ENCODE measurements at places on chromosomes 16 and 17.

DNA sequence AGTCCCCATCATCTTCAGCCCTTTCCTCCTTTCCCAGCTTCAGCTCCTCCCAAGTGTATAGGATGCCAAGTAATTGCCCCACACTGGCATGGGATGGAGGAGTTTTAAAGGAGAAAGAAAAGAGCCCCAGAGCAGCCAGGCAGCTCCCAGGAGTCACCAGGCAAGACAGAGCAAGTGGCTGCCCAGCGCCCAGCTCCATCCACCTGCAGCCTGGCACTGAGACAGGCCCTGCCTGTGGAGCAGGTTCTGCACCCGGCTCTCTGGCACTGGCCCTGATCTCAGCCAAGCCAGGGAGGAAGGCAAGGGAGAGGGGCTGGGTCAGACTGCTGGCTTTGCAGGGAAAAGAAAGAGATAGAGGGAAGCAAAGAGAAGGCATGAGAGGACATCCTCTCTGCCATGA is 21.7 kb downstream of the FOXN1 start:
- no peak for DNase-seq

DNA sequence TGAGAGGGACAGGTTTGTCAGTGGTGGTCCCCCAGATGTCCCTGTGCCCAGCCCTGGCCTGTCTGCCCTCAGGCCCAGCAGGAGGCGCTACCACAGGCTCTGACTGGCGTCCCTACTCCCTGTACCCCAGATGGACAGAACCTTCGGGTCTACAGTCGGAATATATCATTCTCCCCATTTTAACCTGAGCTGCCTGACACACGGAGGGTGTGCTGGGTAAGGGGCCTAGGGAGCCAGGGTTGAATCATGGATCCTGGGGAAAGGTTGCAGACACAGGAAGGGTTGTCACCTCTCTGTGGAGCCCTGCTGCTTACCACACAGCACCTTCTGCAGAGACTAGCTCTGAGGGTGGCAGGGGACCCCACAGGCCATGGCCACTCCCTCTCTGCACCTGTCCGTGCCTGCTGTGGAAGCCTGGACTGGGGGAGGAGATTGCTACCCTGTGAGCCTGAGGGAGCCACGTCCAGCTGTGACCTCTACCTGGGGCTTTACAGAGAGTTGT is 162.2 kb upstream of the ZNF267 start:
- no peak for DNase-seq

DNA sequence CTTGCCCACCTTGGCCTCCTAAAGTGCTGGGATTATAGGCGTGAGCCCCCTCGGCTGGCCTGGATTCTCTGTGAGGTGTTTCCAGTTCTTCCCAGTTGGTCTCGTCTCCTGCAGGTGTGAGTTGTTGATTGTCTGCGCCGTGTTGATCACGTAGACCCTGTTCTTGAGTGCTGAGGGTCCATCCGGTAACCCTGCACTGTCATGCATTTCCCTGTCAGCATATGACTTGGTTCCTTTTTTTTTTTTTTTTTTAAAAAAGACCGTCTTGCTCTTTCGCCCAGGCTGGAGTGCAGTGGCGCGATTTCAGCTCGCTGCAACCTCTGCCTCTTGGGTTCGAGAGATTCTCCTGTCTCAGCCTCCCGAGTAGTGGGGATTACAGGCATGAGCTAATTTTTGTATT is 17.3 kb downstream of the MGRN1 start:
- no peak for DNase-seq

DNA sequence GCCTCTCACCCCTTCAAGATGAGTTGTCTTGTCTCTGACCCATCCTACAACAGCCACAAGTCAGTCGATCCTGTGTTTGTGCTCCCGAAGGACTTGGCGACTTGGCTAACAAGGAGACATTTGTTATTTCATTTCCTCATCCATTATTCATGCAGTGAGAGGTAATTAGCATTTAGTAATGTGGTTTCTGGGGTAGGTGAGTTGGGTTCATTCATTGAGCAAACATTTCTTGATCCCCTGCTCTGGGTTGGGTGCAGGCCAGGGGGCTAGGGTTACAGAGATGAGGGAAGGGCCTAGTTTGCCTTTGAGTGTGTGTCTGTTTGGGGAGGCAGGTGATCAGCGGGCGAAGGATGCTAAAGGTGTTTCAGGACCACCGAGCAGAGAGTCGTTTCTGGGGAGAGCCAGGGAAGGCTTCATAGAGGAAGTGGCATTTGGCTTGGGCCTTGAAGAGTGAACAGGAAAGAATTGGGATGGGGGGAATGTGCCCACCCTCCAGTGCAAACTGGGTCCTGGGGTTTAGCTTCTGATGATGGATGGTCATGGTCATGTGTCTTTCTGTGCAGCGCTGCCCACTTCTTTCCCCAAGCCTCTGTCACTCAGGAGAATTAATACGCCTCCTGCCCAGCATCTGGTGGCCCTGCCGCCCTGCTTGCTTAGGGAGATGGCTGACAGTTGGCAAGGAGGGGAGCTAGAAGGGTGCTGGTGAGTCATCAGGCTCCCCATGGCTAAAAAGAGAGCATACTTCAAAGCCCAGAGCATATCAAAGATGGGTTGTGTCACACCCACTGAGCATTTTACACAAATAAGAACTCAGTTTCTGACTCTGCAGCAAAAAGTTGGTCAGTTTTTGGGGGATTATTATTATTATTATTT is 38.5 kb downstream of the MSI2 start:
- no peak for DNase-seq

- no peak for DNase-seq
Measured at GRCh38 chr17:72332367-72332766, 211.5 kb downstream of the SOX9 start.

GRCh38 chr16:19874026-19874425 is 10.6 kb downstream of the GPRC5B start:
- no peak for DNase-seq

DNA sequence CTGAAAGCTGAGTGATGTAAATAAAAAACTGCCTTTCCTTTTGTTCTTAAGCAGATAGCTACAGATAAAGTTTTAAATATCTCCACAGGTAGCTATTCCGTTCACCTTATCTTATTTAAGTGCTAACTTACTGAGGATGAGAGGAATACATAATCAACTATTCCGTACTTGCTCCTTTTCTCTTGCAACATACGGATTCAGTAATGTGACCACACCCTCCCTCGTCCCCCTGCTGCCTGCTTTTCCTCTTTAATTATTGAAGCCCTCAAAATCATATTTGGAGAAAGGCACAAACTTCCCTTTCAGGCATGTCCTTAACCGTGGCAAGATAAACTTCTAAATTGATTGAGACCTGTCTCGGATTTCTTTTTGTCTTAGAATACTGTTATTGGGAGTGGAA is 101.4 kb downstream of the MAP2K4 start:
- no peak for DNase-seq

GRCh38 chr17:36592716-36593321 is 1.1 kb downstream of the DHRS11 start:
- no peak for DNase-seq

- no peak for DNase-seq
Measured at GRCh38 chr17:56678249-56679114, 85.0 kb downstream of the NOG start.

- no peak for DNase-seq
Measured at GRCh38 chr17:73293480-73293911, 18.3 kb downstream of the CDC42EP4 start.

- DNase-seq = peak; percentile 41
Measured at GRCh38 chr17:7479213-7480088, at the start of gene ZBTB4. Gene ZBTB4, minus strand, starts transcription at chr17:7479631. Its CDS starts 12,830 bp downstream, at chr17:7466801.

GRCh38 chr17:9670596-9670995 is 25.3 kb downstream of the USP43 start:
- no peak for DNase-seq

DNA sequence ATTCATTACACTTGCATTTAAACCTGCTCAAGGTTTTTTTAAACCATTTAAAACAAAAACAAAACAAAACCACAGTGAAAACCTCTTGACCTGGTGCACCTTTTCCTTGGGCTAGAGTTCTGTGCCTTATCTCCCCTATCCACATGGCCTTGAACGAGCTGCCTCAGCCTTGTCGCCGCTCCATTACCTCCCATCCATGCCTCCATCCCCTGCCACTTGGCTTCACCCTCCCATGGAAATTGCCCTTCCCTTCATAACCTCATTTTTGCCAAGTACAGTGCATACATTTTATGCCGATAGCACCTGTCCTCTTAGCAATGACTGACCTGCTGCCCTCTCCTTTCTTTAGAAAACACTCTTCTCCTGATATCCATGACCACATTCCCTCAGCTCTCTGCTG is 188.6 kb upstream of the ASIC2 start:
- DNase-seq = no peak

- DNase-seq = no peak
Measured at GRCh38 chr16:60815865-60816264, 1220.4 kb downstream of the CDH8 start.

DNA sequence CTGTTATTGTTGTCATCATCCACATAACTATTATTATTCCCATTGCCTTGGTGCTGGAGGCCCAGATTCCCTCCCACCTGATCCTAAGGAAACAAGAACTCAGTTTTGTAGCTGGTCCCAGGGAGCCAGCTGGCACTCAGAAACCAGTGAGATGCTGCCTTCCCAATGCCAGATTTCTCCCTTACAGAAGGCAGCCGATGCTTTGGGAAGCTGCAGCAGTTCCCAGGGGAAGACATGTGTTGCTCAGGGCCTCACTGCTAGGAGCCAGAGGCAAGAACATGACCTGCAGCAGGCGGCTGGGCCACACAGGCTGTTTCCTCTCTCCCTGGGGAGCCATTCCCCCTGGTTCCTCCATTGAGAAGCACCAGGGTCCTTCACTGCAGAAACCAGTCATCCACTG is 59.9 kb upstream of the GRIN2A start:
- DNase-seq = no peak

DNA sequence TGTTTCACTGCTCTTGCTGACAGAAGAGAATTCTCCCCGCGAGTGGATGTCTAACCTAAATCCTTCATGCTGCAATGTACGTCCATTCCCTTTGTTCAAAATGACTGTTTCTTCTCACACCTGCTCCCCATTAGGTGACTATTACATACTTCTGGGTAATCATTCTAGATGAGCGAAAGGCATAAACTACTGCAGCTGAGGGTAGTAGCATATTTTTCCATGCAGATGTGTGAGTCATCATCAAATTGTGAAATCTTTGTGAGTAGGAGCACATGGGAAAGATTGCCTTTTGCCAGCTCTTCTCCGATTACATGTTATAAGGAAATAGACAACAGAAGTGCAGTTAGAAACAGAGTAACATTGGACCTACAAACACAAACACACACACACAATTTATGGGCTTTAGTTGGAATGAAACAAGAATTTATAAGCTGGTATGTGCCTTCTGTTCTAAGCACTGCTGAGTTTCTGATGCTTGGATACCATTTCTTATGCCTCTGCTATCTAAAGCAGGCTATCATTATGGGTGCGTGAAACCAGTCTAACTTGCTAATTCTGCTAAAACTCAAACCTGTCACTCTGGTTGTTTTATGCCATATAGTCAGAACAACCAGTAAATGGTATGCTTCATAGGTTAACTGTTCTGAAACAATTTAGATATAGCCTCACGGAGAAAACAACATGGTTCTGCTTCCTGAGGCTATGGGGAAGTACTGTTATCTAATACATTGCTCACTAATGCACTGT is 346.9 kb upstream of the PSMD7 start:
- DNase-seq = no peak

GRCh38 chr17:3669085-3669347 is 404 bp downstream of the EMC6 start:
- DNase-seq = no peak

DNA sequence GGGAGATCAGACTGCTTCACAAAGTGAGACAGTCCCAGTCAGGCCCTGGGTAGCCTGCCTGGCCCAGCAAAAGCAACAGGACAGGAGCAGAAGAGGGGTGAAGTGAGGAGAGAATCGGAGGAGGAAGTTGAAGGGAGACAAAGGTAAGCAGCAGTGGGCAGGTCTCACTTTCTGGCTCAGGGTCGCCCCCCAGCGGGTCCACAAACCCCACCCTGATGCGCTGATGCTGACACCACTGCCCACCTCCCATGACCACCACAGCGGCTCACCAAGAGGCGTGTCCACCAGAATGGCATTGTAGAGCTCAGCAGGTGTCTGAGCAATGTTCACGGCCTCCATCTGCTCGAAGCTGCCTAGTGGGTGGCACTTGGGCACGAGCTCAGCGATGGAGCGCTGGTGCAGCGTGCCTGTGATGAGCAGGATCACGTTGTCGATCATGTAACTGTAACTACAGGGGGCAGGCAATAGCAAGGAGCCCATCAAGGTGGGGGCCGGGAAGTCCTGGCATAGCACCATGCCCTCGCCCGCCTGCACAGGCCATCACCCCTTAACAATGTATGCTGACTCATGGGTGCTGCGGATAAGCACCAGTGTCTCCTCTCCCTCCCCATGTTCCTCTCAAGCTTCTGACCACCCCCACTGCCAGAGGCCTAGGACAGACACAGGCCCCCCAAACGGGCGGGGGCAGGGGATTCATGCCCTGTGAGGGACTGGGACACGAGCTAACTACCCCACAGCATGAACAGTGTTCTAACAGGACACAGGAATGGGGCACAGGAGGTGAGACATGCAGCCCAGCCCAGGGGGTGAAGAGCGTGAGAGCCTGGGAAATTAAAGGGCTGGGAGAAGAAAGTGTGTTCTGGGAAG is 13.6 kb downstream of the HSD11B2 start:
- no peak for DNase-seq

DNA sequence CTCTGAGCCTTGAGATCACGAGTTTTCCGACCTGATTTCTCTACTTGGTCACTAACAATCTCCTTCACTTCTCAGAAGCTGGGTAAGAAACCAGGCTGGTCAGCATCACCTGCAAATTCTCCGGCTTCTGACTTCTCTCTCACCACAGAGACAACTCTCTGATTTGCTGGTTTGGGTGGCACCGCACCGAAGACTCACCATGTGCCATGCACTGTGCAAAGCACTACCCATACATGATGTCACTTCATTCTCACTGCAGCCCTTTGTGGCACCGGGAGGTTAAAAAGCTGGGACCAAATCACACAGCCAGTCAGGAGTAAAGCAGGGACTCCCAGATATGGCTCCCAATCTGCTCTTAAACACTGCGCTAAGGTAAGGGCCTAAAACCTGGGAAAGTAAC is 647 bp downstream of the VAC14 start:
- DNase-seq = no peak

DNA sequence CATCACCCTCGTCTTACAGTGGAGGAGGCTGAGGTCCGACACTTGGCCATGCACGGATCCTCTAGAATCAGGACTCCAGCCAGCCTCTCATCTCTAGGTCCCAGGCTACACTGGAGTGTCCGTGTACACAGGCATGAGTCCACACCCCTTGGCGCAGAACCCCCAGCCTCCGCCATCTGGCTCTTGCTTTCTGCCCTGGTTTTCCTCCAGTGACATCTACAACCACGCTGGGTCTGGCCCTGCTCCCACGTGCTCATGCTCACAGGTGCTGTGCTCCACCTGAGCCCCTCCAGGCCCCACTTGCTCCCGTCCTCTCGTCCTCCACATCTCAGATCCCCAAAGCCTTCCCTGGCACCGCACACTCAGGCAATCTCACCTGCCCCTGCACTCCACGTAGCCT is 260.8 kb downstream of the ENGASE start:
- DNase-seq = no peak

GRCh38 chr17:75051941-75052340 is 4.9 kb downstream of the KCTD2 start:
- no peak for DNase-seq

Measured in activated CD4-positive, CD25-positive, alpha-beta regulatory T cell (primary cell).